ENCODE measurements at places on chromosomes 2 and 18.

GRCh38 chr2:187187519-187187918 is 260.5 kb downstream of the CALCRL start:
- DNase-seq, result no peak

DNA sequence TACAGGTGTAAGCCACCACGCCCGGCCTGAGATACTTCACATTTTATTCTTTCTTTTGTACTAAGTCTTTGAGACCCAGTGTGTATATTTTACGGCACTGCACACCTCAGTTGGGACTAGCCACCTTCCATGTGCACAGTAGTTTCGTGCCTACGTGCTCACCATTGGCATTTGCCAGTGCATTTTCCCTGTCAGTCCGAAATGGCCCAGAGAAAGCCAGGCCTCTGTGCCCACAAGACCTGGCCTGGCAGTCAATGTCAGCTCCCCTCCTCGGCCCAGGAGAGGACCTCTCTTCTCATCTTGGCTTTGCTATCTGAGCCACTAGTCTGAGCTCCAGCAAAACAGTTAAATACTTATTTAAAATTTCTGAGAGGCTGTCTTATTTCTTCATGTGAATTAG is 147.8 kb upstream of the KLHL29 start:
- no peak for DNase-seq

DNA sequence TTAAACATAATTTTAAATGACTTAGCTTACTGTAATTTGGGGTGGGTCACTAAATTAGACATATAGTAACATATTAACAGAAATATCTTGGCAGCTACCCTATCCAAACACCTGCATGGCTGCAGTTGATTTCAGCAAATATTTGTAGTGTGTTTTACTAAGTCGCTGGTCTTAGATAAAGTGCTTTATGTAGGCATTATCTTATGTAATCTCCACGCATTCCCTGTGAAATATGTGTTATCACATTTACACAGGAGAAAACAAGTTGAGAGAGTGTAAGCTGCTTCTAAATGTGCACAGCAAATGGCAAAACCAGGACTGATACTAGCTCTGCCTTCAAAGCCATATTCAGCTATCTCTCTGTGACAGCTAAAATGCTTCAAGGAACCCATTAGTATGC is 72.0 kb downstream of the NYAP2 start:
- DNase-seq, result no peak

DNA sequence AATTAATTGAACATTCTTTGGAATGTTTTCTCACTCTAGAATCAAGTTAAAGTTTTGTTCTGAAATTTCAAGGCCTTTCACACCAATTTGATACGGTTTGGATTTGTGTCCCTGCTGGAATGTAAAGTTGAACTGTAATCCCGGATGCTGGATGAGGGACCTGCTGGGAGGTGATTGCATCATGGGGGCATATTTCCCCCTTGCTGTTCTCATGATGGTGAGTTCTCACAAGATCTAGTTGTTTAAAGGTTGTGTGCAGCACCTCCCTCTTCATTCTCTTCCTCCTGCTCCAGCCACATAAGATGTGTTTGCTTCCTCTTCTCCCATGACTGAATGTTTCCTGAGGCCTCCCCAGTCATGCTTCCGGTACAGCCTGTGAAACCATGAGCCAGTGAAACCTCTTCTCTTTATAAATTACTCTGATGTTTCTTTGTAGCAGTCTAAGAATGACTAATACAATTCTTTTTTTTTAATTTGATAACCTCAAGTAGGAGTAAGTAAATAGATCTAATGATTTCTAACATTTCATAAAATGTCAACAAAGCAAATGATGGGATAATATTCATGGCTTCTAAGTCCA is 144.2 kb upstream of the CDH7 start:
- DNase-seq, result no peak

- no peak for DNase-seq
Measured at GRCh38 chr2:119888680-119889079, 124.2 kb upstream of the EPB41L5 start.

GRCh38 chr2:20042531-20042930 is 8.9 kb downstream of the LAPTM4A start:
- DNase-seq, result no peak

DNA sequence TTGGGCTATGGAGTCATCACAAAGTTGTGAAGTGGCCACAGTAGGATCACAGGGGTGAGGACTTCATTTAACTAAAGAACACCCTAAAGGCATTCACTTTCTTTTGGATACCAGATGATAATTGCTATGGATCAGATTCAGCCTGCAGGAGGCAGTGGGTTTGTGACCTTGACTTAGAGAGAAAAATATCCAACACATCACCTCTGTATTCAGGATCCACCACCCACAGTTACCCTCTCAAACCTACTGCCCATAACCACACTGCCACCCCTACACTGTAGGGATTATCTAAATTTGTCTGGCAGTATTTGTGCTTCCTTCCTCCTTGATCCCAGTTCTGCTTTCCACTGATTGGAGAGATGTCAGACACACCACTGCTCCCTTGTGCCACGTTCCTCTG is 269.4 kb downstream of the MYCN start:
- no peak for DNase-seq

- no peak for DNase-seq
Measured at GRCh38 chr2:200359552-200359951, 53.1 kb downstream of the SPATS2L start.

Data from sciatic nerve (tissue), 2 donors.